ENCODE measurements at places on chromosomes 2 and 18.

- DNase-seq = no peak
These were observed 135.9 kb upstream of the ARL4C start for GRCh38 chr2:234632527-234633391.

GRCh38 chr2:173948842-173949241 lies 16.3 kb downstream of the SP3 start:
- no peak for DNase-seq

DNA sequence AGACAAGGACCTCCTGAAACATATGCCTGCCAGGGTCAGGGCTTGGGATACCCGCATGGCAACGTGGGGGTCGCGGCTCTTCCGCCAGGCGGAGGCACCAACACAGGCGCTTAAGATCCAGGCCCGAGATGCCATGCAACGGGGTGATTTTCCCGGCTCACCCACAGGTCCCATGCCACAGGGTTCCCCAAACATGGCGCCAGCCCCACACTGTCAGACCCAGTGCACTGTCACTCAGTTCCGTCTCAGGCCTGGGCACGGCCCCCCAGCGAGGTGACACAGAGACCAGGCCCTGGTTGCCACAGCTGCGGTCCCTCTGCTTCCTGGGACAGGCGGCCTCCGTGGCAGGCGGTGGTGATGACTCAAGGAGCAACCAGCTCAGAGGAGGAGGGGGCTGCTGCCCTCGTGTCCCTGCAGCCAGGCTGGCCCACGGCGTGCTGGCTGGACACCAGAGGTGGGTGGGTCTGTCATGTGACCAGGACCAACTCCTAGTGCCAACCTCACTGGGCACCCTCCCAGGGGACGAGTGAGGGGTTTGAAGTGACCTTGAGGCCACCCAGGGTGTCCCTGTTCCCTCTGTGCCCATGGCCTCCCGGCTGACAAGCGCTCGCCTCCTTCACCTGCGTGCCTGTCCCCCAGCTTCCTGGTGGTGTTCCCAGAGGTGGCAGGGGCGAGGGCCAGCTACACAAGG lies 4.9 kb downstream of the PDCD1 start:
- DNase-seq = no peak

GRCh38 chr2:99653433-99653832 lies 163.6 kb upstream of the REV1 start:
- DNase-seq = no peak

- DNase-seq = no peak
These were observed 8.9 kb upstream of the TMSB10 start for GRCh38 chr2:84896567-84896966.

DNA sequence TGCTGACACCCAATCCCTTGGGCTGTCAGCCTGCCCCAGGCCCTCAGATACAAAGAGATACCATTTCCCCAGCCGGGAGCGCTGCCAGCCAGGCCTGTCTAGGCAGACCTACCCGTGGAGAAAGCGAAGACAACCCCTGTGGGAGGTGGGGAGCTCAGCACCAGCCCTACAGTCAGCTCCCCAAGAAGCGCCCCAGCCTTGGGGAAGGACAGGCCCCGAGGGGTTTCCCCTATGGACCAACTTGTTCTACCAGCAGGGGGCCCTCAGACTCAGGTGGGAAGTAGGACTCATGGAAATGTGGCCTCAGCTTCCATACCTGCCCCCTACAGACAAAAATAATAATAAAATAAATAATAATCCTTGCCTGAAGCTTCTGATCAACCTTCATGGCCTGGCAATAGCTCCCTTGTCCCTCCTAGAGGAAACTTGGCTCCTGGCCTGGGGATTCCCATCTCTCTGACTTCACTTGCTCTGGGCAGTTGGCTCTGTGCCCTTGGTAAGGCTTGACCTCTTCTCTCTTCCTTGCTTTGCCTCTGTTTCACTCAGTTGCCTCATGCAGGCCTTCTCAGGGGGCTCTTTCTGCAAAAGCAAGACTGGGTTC lies 7.0 kb downstream of the SLC35F6 start:
- DNase-seq = no peak

DNA sequence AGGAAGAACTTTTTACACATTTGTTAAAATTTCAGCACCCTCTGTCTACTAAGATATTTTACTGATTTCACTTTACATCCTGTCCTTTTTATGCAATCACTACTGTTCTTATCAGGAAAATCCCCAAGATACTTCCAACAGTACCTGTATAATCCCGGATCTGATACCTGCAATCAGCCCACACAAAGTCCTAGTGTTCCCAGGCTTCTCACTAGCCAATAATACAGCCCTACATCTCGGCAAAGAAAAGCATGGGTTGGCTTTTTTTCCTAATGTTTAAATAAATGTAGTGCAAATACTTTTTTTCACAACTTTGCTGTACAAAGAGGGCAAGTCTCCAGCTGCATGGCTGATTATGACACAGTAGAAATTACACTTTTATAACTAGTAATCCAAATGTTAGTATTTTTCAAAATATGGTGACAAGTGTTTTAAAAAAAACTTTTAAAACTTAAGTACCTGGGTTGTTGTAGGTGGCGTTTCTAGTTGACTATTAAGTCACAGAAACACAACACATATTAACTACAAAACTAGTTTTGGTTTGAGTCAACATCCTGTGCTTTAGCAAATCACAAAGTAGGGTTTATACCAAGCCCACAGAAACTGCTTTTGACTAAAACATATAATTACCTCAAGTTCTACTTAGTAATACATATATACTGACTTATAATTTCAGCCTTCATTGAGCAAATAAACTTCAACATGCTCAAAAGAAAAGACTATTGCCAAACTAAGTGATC lies 19.5 kb downstream of the CNOT11 start:
- no peak for DNase-seq

- DNase-seq = no peak
These were observed 37.7 kb upstream of the MEX3C start for GRCh38 chr18:51235009-51235789.

DNA sequence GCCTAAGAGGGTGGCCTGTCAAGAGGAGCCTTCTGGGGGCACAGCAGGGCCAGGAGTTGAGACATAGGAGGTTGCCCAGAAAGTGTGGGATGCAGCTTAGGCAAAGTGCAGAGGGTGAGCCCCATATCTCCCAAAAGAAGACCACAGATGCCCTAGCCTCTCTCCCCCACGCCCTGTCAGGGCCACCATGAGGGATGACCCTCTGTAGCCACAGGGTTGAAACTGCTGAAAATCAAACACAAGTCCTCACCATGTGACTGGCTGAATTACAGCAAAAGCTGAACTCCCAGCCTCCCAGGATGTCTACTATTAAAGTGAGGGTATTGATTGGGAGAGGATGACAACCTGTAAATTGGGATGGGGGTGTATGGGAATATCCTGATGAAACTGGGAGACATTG lies 37.4 kb upstream of the ARHGEF4 start:
- DNase-seq = no peak

GRCh38 chr18:48767090-48767690 lies 183.6 kb downstream of the SMAD7 start:
- no peak for DNase-seq

DNA sequence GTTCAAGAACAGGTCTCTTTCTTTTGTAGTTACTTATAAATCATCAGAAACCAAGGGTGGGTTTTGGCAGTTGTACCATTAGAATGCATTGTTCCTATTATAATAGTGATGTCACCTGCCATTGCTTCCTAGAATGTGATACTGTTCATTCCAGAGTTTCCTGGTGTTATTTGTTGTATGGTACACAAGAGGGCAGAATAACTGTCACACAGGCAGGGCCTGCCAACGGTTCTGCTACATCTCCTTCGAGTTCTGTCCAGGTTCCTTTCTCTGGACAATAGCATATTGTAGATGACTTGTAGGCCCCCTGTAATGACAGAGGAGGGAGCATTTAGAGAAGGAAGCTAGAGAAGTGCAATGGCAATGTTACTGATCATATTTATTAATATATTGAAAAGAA lies 98.3 kb downstream of the KLHL14 start:
- DNase-seq = peak; percentile 71

DNA sequence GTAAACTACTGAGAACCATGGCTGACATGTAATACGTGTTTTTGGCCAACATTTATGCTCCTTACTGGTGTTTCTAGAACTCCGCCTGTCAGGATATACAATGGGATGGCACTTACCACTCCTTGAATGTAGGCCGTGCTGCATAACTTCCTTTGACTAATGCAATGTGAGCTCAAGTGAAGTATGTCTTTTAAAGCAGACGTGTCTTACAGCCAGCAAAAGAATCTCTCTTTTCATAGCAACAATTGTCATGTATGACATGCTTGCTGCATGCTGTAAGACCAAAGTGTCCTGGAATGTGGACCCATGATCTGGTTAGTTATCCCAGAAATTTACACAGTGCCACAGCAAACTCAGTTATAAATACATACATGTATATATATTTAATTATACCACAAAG lies 1202.7 kb upstream of the PIK3C3 start:
- DNase-seq = no peak

- no peak for DNase-seq
These were observed 188.4 kb downstream of the SH3BP4 start for GRCh38 chr2:235139956-235140800.

DNA sequence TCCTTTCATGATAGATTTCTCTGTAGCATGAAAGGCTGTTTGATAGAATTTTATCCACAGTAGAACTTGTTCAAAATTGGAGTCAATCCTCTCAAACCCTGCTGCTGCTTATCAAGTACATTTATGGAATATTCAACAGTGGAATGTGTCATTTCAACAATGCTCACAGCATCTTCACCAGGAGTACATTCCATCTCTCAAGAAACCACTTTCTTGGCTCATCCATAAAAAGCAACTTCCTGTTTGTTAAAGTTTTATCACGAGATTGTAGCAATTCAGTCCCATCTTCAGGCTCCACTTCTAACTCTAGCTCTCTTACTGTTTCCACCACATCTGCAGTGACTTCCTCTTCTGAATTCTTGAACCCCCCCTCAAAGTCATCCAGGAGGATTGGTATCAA lies 29.4 kb downstream of the PDCL3 start:
- DNase-seq = no peak

GRCh38 chr2:231359441-231359840 lies 36.1 kb upstream of the B3GNT7 start:
- DNase-seq = no peak

DNA sequence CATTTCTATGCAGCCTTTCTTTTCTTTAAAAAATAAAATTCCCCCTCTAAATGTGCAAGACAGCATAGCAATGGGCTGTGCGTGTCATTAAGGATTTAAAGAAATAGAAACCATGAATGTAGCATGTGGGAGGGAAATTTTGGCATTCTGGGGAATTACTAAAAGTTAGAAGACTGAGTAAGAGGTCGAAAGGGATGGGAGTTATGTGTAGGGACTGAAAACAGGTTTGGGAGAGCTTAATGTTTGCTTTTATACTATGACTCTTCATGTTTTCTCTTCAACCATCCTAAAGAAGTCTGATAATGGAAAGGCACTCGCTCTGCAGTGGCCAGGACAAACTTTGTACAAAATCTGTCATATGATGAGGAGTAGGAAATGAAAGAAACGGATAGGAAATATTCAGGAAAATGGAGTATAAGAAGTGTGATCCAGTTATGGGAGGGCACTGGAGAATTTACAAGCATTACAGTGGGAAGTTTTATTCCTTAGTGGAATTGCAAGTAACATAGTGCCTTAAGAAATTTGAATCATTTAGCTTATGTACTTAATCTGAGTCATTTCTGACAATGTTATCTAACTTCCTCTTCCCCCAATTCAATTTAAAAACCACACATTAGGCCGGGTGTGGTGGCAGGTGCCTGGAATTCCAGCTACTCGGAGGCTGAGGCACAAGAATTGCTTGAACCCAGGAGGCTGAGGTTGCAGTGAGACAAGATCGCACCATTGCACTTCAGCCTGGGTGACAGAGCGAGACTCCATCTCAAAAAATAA lies 20.6 kb downstream of the TMEM87B start:
- DNase-seq = no peak

DNA sequence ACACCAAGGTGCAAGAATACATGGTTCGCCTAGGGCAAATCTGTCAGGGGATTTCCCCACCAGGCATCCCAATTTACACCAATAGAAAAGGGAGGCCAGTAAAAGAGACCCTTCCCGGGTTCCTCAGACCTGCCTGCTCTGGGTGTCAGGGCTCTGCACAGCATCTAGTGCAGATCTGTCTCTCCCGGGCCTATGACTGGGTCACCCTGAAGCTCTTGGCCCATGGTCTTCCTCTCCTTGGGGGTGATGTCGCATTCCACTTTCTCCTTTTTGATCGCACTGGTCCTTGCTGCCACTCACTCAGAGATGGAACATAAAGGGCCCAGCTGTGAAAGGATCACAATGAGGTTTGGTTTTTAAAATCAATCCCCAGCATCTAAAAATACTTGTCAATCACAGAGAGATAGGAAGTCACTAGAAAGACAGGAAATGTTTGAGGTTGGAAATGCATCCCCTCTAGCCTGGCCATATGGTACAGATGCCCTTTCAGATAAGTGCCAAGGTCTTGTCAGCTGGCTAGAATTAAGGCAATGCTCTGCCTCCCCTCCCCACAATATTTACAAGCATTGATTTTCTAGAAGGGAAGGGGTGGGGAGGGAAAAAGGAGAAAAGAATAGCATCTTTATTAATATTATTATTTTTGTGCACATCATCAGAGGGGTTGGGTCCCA lies 34.9 kb upstream of the AFTPH start:
- no peak for DNase-seq

DNA sequence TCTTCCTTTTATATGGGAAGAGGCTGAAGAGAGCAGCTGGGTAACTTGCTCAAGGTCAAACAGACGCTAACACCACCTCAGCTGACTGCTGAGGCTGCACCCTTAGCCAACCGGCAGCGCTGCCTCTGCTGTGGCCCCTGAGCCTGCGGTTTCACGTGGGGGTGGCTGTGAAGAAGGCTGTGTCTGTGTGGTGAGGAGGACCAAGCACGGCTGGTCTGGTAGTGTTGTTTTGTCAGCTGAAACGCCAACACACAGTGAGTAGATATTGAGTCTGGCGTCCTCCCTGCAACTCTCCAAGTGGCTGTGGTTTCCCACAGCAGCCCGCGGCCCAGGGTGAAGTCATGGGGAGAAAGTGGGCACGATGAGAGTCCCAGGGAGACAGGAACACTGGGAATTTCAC lies 69.6 kb downstream of the THNSL2 start:
- no peak for DNase-seq

GRCh38 chr2:233487748-233488345 lies 78.7 kb downstream of the USP40 start:
- no peak for DNase-seq

GRCh38 chr2:184735611-184736010 lies 137.3 kb downstream of the ZNF804A start:
- DNase-seq = no peak

DNA sequence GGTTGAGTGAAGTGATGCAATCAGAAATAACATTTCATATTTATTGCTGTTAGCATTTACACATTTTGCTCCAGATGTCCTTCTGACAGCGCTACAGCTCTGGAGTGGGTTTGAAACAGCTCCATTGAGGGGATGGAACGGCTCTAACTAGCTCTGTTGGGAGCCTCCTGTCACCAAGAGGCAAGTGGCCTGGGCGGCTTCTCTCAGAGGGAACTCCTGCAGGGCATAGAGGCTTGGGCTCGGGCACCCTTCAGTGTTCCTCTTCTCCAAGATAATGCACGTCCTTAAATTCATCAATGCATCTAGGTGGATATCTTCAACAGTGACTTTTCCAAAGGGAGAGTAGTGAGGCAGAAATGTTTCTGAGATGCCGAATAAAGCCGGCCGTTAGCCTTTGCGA lies 122.5 kb downstream of the CNTNAP5 start:
- no peak for DNase-seq

All from HEK293T (cell line).